ENCODE measurements at places on chromosomes 13 and 19. TPM values are rescaled to one million over a fixed set of nuclear protein-coding genes. Genes with fewer than 3 reads are reported as not detected.

DNA sequence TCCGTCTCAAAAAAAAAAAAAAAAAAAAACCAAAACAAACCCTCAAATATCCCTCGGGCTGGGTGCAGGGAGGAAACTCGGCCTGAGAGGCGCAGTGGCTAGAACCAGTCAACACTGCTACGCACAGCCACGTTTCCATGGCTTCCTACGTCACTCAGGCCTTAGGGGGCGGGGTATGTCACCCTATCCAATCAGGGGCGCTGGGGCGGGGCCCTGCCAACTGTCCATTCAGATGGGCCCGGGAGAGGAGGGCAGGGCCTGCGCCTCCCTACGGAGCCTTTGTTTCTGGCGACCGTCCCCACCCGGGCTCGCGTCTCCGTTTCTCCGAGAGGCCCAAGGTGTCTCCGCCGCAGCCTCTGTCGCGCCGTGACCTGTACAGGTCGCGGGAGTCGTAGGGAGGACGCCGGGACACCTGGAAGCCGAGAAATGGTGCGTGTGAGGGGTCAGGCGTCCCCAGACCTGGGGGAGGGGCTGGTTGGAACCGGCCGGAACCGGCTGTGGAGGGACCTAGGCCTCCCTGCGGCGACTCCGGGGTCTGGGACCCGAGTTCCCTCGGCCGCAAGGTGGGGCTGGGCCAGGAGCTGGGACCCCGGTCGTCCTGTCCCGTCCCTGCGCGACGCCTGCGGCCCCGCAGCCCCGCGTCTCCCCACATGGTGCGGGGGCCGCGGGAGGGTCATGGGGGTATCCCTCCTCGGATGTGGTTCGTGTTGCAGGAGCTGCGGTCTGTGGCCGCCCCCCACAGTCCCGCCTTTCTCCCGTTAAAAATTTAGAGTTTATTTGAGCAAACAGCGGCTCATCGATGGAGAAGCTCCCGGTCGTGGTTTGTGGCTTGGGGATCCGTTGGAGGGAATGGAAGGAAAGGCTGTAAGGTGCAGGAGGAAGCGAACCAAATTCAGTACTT lies at the start of gene ZNF627:
Gene ZNF627 (plus strand): TSS at position 282 of the 901 bp plus-strand sequence. CDS start 145 bp downstream, at position 427.
- DNase-seq: peak; percentile 86

DNA sequence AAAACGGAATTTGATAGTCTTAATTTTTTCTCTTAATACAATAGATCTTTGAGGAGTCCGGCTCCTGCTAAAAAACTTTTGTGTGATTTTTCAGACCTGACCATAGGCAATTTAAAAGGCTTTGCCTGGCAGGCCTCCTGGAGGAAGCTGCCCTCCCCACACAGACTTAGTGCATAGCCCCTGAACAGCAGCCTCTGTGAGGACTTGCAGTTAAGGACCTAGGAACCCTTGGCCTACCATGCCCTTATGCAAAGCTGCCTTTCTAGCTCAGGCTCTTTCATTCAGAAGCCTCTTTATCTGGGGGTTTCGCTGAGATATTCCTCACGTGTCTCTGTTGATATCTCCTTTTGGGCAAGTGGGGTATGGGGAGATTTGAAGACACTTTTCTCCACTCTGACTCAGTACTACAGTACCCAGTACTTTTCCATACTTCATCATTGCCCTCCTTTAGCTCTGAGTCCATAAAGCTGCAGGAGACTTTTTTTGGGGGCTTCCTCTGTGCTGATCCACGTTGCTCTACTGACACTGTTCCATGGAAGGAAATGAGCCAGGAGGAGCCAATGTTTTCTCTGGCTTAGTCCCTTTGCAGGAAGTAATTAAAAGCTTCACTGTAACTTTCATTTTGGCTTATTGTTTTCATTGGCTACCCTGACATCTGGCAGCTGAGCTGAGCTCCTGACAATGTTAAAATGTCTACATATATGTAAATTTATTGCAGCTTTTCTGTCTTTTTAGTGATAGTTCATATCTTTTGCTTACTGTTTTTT lies 283.1 kb downstream of the TDRD3 start:
- DNase-seq: no peak

GRCh38 chr13:20921572-20921971 lies 19.0 kb upstream of the XPO4 start:
- no peak for DNase-seq

The SUGT1 gene
- 49.8 TPM for total RNA-seq

The OPA3 gene
- 15.5 TPM for total RNA-seq

Data from kidney epithelial cell (primary cell).